ENCODE measurements at places on chromosomes 7 and 10.

- DNase-seq = no peak
Observed at GRCh38 chr7:82319674-82320118, 123.9 kb downstream of the CACNA2D1 start.

- no peak for DNase-seq
Observed at GRCh38 chr7:42580061-42580460, 331.8 kb downstream of the C7orf25 start.

DNA sequence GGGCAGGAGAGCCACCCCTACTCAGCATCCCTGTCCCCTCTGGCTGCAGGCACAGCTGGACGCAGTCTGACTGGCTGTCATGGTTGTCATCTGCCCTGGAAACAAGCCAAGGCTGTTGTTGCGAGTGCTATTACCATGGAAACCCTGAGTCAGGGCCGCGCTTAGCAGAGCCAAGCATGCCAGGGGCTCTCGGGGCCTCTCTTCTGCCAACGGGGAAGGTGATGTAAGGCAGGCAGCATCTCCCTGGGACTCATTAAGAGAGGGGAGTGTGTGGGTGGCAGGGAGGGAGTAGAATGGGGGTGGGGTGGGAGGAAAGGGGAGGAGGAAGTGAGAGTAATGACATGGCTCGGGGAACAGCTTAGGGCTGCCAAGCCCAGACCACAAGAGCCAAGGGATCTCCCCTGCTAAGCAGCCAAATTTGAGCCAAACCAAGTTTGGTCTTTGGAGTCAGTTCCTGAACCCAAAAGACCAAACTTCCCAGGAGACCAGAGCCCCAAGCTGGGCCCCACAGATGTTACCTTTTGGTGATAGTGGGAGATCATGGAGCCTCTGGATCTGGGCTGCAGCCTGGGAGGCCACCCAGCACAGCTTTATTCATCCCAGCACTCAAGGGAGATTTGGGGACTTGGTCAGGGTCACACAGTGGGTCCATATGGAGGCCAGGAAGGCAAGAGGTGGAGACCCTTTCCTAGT lies 67.6 kb downstream of the TMEM130 start:
- DNase-seq = no peak

GRCh38 chr10:46787321-46787615 lies 124.0 kb upstream of the PTPN20 start:
- DNase-seq = peak; percentile 15

- DNase-seq = no peak
Observed at GRCh38 chr7:81666209-81666608, 103.6 kb downstream of the HGF start.

- DNase-seq = no peak
Observed at GRCh38 chr7:76428868-76429805, 4.4 kb downstream of the ZP3 start.

GRCh38 chr7:37196676-37197075 lies 252.0 kb downstream of the ELMO1 start:
- DNase-seq = no peak

- no peak for DNase-seq
Observed at GRCh38 chr7:157751951-157752673, 415.3 kb downstream of the DNAJB6 start.

DNA sequence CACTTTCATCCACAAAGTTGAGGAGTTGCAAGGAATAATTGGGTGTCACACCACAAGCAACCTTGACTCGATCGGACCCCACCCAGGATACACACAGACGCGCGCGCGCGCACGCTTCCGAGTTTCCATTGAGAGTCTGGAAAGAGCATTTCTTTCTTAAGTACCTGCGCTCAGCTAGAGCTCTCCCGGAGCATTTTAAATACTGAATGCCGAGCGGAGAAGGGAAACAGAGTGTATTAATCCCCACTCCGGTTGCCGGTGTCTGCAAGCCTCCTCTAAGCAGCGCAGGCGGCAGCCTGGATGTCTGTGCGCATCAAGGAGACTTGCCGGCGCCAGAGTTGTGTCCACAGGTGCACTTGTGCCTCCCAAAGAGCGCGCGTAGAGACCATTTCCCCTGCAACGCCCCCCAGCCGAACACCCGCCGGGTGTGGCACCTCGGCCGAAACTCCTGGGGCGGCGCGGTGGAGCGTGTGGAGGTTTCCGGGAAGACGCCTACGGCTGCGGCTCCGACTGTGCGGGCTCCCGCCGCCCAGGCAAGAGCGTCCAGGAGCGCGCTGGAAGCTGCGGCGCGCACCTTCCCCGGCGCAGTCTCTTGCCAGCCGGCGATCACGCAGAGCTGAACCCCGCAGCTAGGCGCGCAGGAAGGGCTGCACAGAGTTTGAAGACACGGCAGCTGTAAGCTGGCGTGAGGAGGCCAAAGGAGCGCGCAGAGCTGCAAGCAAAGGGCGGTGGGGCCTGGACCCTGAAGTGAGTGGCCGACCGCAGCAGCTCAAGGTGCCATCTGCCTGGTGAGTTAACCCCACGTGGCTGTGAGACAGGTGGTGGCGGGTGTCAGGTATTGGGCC lies 1.1 kb upstream of the FEZF1 start:
- no peak for DNase-seq

Data from activated CD4-positive, alpha-beta T cell treated with anti-CD3 and anti-CD28 coated beads, Interleukin-2, amount 50 U/mL, for 24 hours (primary cell).